ENCODE measurements at places on chromosomes 7 and 10.

GRCh38 chr10:21135023-21135931, 238.2 kb upstream of the NEBL start:
- DNase-seq, result no peak

- DNase-seq, result no peak
Observed at GRCh38 chr10:20443094-20443493, 454.0 kb downstream of the NEBL start.

- DNase-seq, result no peak
Observed at GRCh38 chr7:133470-133869, 58.9 kb upstream of the FAM20C start.

DNA sequence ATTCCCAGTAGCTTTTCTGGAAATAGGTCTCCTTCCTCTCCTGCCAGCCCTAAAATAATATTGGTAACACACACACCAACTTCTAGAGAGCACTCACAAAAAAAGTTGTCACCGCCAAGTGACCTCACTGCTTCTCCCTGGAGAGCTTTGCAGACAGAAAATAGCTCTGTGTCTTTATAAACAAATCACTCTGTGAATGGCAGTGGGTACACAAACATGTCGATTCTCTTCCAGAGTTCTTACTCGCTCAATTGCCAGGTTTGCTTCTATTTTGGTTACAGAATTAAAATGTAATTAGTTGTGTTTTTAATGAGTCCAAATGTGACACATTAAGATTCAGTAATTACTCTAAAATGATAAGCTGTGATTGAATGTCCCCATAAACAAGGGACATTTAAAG, 649.2 kb upstream of the C7orf33 start:
- no peak for DNase-seq

- DNase-seq, result peak; percentile 9
Observed at GRCh38 chr10:104127411-104127810, 5.4 kb downstream of the SFR1 start.

GRCh38 chr10:91317541-91317940, 92.6 kb upstream of the HECTD2 start:
- no peak for DNase-seq

DNA sequence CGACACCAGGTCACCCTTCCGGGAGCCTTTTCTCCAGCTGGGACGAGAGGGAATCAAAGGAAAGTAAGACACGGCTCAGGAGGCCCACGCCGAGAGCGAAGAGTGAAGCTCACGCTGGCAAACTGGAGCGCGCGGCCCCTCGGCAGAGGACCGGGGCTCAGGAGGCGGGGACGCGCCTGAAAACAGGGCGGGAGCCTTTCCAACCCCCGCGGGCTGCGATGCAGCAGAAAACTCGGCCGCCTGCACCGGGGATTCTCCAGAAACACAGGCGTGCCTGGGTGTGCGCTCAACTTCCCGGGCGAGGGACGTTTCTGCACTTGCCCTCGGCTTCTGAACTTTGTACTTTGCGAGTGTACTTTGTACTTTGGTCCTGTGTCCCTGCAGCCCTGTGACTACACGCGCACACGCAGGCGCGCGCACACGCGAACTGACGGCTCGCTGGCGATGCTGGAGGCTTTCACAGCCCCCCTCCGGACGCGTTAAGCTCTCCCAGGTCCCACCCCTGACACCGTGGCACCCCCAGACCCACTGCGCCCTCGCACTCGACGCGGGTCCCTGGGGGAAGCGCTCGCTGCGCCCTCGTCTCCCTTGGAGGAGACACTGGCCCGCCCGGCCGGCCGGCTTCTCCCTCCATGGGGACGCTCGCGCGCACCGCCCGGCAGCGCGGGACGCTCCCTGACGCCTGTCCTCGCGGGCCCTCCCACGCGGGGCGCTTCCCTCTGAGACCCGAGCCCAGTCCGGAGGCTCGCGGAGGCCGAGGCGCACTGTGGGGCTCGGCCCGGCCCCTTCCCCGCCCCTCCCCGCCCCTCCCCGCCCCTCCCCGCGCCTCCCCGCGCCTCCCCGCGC, 588 bp upstream of the PAOX start:
- DNase-seq, result no peak

DNA sequence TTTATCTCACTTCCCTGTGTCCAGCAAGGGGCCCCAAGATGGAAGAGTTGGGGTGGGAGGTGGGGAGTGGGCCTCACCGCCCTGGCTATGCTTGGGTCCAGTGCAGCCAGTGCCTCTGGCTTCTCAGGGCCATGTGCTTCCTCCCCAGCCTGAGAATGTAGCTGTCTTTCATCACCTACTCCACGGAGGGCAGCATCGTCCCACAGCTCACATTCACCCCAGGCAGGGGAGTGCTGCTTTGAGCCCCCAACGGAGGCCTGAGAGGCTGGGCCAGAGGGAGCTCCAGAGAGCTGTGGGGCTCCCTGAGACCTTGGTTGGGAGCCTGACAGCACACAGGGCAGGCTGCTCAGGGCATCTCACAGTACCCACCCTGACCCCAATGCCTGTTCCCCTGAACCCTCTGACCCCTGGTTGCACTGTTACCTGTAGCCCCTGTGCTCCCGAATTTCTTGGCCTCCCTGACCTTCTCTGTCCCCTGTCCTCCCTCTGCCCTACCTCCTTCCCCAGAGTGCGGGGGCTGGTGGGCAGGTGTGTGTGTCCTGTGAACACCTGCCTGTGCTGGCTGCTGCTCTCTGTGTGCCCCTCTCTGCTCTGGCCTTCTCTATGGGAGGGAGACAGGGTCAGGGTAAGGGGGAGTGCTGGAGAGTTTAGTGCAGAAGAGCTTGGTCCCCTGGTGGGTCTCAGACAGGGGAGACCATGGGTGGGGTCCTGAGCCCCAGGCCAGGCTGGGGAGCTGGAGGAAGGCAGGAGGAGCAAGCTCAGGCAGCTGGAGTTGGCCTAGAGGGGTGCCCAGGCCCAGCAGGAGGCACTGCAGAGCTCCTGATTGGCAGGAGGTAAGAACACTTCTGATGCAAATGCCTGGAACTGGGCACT, 19.6 kb upstream of the ZNF488 start:
- no peak for DNase-seq

DNA sequence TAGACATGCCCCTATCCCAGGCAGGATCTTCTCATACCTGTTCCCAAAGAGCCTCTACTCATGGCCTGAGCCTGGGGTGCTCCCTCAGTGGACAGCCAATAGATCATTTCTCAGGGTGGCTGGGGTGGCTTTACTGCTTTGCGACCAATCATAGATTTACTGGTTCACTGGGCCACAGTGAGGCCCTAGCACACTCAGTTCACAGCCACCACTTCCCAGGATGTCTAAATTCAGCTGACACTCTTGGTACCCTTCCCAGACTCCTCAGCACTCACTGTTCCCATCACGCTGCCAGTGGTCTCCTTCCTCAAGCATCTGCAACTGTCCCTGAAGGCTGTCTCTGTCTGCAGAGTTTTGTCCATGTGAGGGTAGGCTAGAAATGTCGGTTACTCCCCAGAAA, 50.6 kb downstream of the ARHGAP22 start:
- no peak for DNase-seq

DNA sequence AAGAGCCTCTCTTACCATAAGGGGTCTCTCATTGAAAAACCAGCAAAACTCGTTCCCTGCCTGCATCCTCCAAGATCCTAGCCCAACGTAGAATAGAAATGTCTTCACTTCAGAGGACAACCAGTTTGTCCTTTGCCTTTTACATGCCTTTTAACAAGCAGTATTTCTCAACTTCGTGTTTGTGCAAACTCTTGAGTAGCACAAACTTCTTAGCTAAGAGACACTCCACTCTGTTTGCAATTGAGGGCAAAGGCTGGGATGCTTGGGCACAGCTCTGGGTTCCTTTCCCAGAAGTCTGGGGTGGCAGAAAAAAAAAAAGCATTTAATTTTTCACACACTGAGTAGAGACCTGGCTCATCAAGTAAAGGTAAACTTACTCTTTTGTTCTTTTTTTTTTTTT, 19.5 kb upstream of the KCTD7 start:
- DNase-seq, result no peak

- DNase-seq, result no peak
Observed at GRCh38 chr7:71937840-71938371, 474.2 kb downstream of the CALN1 start.

DNA sequence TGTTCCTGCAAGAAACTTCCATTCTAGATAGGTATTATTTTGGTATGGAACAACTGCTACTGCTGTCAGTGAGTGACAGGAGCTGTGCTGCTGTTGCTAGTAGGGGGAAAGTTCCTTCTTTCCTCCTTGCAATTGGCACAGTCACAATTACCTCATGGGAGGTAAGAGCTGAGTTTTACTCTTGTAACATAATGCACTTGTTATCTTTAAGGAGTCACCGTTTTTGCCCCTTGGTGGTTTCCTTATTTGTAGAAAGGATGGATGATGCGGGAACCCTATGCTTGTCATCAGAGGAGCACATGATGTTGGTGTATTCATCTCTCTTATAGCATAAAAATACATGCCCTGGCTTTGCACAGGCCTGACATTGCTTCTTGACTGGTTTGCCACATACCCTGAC, 234.7 kb upstream of the NPY start:
- DNase-seq, result no peak

DNA sequence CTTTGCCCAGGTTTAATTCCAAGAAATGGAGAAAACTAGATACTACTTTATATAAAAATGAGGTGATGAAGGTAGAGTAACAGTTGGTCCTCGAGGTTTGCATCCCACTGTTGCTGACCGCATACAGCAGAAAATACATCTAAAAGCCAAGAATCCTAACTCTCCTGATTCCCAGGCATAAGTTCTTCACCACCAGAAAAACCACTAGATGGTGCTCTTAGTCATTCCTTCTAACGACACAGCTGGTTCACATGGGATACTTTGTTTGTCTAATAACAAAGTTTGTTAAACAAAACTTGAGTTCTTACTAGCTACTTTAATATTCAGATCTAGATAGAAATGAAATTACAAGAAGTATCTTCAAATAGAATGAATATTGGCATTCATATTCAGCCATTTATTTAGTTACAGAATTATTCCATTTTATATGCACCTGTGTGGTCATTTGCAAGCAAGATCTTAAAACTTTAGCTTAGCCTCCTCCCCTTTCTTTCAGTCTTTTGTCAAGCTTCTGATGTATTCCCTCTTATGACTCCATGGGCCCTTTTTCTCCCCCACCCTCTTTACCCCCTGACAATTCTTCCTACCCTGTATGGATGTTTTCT, 54.1 kb upstream of the CYP26C1 start:
- no peak for DNase-seq

DNA sequence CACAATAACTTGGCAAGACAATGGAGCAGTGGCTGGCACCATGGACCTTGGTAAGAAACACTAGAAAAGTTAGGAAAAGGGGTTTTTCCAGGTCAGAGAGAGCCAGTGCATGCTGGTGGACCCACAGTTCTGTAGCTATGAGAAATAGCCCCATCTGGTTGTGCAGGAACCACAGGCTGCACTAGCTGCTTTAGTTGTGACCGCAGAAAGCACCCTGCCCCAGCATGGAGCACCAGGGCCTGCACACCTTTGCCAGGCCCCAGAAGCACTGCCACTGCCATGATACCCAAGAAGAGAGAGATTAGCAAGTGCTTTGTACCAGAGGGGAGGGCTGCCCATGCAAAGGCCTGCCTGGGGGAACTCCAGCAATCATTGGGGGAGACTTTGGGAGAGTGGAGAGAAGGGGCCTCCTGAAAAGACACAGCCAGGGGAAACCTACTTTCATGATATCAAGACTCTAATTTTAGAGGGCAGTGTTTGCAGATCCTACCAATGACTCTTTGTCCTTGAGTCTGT, 256.1 kb upstream of the C7orf33 start:
- no peak for DNase-seq

GRCh38 chr10:59962756-59963155, 56.4 kb upstream of the CCDC6 start:
- DNase-seq, result no peak

GRCh38 chr7:135943134-135943879, 33.9 kb downstream of the MTPN start:
- DNase-seq, result no peak

DNA sequence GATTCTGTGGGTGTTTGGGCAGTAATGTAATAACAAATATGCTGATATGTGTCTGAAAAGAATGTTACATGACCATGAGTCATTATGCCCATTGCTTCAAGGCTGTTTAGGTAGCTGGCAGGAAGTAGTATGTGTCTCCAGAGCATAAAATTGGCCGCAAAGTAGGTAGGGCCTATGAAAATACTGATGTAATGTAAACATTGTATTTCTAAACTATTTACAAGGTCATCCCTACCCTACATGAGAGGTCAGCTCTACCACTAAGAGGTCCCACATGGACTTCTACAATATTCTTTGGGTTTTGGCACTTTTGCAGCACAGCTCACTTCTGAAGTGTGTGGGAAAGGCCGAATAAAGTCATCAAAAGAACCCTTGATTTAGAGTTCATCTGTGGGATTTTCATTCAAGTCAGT, 301.9 kb downstream of the AHR start:
- no peak for DNase-seq

GRCh38 chr7:116100626-116101025, 70.1 kb upstream of the TFEC start:
- no peak for DNase-seq

DNA sequence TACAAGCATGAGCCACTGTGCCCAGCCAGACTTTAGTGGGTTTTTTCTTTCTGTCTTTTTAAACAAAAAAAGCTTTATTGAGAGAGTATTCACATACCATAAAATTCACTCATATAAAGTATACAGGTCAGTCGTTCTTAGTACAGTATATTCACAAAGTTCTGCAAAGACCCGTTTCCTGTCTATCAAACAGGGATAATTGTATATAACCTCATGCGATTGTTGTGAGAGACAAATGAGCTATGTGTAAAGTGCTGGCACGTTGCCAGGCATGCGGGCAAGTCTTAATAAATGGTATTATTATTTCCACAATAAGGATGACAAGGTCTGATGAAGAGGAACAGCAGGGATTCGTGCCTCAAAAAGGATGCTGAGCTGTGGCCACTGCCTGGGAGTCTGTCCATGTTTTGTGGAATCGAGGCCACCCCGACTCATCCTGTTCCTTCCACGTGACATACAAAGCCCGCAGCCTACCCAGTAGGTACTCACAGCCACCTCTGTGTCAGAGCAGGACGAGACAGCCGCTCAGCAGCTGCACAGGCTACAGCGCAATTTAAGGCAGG, 51.6 kb downstream of the SMKR1 start:
- no peak for DNase-seq

- no peak for DNase-seq
Observed at GRCh38 chr7:149720372-149721083, 52.9 kb downstream of the ZNF467 start.

GRCh38 chr10:34121781-34122622, 693.1 kb downstream of the PARD3 start:
- no peak for DNase-seq

DNA sequence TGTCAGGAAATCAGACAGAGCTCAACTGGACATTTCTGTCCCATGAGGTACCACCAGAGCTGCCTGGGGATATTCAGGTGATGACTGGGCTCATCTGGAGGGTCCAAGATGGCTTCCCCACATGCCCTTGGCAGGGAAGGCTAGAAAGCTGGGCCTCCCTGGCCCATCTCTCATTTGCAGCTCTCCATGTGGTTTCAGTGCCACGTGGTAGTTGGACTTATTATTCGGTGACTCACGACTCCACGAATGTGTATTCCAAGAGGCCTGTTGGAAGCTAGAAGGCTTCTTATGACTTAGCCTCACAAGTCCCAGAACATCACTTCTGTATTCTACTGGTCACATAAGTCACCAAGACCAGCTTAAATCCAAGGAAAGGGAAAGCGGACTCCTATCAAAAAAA, 22.8 kb downstream of the NSMCE4A start:
- DNase-seq, result no peak

Data from CMK (cell line).